Adrenal gland (tissue), 19 donors: ENCODE measurements at places on chromosomes 1 and 21.

GRCh38 chr21:42460391-42461184 lies 35.4 kb downstream of the RSPH1 start:
- no peaks in the 10 kb centered on the region for H3K27me3 ChIP-seq
- no peak overlapping the region for H3K4me3 ChIP-seq
- H3K4me1 ChIP-seq: no peaks in the 10 kb centered on the region

- no peak overlapping the region for H3K4me3 ChIP-seq
- H3K27me3 ChIP-seq: no peaks in the 10 kb centered on the region
- no peak overlapping the region for H3K27ac ChIP-seq
Measured at GRCh38 chr1:53567851-53568250, 108.7 kb downstream of the DMRTB1 start.

- no peaks in the 10 kb centered on the region for H3K27me3 ChIP-seq
- DNase-seq: no peak
- H3K4me3 ChIP-seq: no peak overlapping the region
- H3K4me1 ChIP-seq: peaks cover 15% of the 10 kb centered on the region
Measured at GRCh38 chr1:39886757-39887231, 3.5 kb upstream of the TRIT1 start.

DNA sequence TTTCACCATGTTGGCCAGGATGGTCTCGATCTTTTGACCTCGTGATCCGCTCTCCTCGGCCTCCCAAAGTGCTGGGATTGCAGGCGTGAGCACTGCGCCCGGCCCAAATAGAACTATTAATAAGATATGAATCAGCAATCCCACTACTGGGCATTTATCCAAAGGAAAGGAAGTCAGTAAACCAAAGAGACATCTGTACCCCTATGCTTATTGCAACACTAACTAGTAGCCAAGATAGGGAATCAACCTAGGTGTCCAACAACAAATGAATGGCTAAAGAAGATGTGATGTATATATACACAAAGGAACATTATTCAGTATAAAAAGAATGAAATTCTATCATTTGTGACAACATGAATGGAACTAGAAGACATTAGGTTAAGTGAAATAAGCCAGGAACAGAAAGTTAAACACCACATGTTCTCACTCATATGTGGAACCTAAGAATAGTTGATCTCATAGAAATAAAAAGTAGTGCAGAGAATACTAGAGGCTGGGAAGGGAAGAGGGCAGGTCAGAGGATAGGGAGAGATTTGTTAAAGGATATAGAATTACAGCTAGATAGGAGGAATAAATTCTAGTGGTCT lies 48.8 kb downstream of the XPR1 start:
- H3K36me3 ChIP-seq: no peaks in the 10 kb centered on the region
- H3K27ac ChIP-seq: no peak overlapping the region
- no peaks in the 10 kb centered on the region for H3K27me3 ChIP-seq
- peak; percentile 27 for DNase-seq
- no peak overlapping the region for H3K4me3 ChIP-seq

DNA sequence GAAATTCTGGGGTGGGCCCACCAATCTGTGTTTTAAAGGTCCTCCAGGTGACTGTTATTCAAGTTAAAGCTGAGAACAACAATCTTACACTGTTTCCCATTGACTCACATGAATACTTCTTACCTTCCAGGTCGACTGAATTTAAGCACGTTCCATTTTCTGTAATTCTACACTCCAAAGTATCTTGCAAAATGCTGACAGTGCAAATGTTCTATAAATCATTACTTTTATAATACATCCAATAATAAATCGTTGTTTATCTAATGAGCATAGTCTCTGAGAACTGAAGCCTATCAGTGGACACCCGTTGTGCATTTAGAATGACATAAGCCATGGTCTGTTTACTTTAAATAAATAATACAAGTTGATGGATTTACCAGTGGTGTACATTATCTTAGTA lies 75.8 kb upstream of the FMO3 start:
- no peak overlapping the region for H3K4me3 ChIP-seq
- no peaks in the 10 kb centered on the region for H3K27me3 ChIP-seq
- no peaks in the 10 kb centered on the region for H3K36me3 ChIP-seq
- no peaks in the 10 kb centered on the region for H3K4me1 ChIP-seq
- no peak overlapping the region for H3K27ac ChIP-seq

- no peaks in the 10 kb centered on the region for H3K27me3 ChIP-seq
- no peaks in the 10 kb centered on the region for H3K4me1 ChIP-seq
- no peaks in the 10 kb centered on the region for H3K36me3 ChIP-seq
- H3K4me3 ChIP-seq: no peak overlapping the region
- H3K27ac ChIP-seq: no peak overlapping the region
Measured at GRCh38 chr1:85612704-85613361, 32.3 kb downstream of the CCN1 start.

DNA sequence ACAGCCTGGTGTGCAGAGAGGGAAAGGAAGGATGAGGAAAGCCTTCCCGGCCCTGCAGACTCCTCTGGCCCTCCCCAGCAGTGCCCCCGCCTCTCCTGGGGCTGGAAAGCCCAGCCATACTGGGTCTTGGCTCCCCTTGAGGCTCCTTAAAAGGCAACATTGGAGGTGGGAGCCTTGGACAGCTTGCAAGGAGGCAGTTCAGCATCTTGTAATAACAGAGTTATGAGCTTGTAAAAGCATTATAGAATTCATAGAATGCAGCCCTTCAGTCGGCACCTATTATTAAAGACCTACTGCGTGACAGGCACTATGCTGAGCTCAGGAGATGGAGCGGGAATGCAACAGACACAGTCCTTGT lies 4.2 kb downstream of the TINAGL1 start:
- peaks cover 10% of the 10 kb centered on the region for H3K4me1 ChIP-seq
- H3K36me3 ChIP-seq: no peaks in the 10 kb centered on the region
- peak overlapping the region; percentile 26 for H3K4me3 ChIP-seq
- no peaks in the 10 kb centered on the region for H3K27me3 ChIP-seq
- peak overlapping the region; percentile 83 for H3K27ac ChIP-seq

DNA sequence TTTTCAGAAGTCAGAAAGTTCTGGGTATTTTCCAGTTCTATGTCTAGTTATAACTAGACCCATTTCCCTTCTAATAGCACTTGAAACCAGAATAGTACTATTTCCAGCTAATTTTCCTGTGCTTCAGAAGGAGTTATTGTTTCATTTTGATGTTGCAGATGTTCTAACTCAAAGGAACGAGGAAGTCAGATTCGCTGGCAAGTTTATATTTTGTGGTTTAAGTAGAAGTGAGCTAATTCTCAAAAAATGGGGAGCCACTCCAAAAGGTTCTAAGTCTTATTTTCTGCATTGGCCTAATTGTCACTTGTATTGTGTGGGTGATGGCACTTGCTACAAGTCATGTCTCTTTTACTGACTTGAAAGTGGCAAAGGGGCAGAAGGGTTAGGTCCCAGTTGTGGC lies 18.1 kb downstream of the CCDC185 start:
- no peaks in the 10 kb centered on the region for H3K36me3 ChIP-seq
- H3K27ac ChIP-seq: no peak overlapping the region
- no peak for DNase-seq
- no peak overlapping the region for H3K4me3 ChIP-seq
- no peaks in the 10 kb centered on the region for H3K4me1 ChIP-seq
- no peaks in the 10 kb centered on the region for H3K27me3 ChIP-seq

DNA sequence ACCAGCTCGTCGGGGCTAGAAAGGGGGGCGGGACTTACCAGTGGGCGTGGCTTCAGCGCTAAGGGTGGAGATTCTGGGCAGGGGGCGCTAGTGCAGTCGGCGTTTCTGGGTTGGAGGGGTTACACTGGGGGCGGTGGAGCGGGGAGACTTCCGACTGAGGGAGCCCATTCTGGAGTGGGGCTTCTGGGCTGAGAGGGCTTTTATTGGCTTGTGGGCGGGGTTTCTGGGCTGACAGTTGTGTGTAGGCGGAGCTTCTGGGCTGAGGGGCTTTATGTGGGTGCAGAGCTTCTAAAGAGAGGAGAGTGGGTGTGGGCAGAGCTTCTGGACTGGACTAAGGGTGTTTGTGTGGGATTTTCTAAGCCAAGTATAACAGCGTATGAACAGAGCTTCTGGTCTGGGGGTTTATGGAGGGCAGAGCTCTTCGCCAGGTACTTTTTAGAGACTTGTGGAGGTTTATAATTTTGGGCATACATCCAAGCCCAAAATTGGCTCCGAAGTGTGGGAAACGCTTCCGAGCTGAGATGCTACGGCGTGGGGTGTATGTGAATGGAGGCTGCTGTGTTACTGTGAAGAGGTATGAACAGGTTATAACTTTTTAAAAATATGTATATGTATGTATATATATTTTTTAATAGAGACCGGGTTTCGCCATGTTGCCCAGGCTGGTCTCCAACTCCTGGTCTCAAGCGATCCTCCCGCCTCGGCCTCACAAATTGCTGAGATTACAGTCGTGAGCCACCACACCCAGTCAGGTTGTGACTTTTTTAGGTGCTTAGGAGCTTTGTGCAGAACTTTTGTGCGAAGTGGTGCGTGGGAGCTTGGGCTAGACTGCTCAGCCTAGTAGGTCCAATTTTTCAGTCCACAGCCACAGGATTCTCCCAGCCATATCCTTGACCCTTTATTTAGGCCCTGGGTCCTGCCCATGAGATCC lies 825 bp downstream of the TMEM39B start:
- no peaks in the 10 kb centered on the region for H3K27me3 ChIP-seq
- no peak for DNase-seq
- peaks cover 8% of the 10 kb centered on the region for H3K4me1 ChIP-seq
- peak overlapping the region; percentile 82 for H3K27ac ChIP-seq

- H3K4me3 ChIP-seq: peak overlapping the region; percentile 98
- H3K36me3 ChIP-seq: no peaks in the 10 kb centered on the region
- peak overlapping the region; percentile 100 for H3K27ac ChIP-seq
- peaks cover 34% of the 10 kb centered on the region for H3K4me1 ChIP-seq
Measured at GRCh38 chr1:25246600-25247023, 642 bp downstream of the RSRP1 start.

- no peak overlapping the region for H3K4me3 ChIP-seq
- H3K27me3 ChIP-seq: no peaks in the 10 kb centered on the region
- no peak overlapping the region for H3K27ac ChIP-seq
- no peak for DNase-seq
- no peaks in the 10 kb centered on the region for H3K4me1 ChIP-seq
Measured at GRCh38 chr1:15727424-15727823, 8.6 kb upstream of the SLC25A34 start.

DNA sequence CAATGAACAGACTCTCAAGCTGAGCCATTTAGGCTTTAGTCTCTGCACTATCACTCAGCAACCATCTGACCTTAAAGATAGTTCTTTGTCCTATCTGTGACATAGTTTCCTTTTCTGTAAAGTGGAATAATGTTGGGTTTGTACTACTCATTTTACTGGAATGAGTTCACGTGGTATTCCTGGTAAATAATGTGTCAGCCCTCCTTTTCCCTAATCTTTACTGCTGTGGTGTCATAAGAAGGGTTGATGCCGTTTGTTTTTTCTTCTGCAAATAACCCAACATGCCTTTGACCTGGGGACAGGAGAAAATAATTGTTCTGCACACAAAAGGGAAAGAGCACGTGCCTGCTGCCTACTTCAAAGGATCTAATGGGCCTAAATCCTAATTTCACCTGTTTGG lies 297.8 kb downstream of the BRINP3 start:
- H3K4me1 ChIP-seq: no peaks in the 10 kb centered on the region
- no peak for DNase-seq

GRCh38 chr1:94980582-94981574 lies 54.0 kb upstream of the CNN3 start:
- no peak for DNase-seq
- peaks cover 17% of the 10 kb centered on the region for H3K4me1 ChIP-seq
- H3K27me3 ChIP-seq: no peaks in the 10 kb centered on the region
- H3K4me3 ChIP-seq: no peak overlapping the region
- H3K27ac ChIP-seq: no peak overlapping the region
- no peaks in the 10 kb centered on the region for H3K36me3 ChIP-seq

DNA sequence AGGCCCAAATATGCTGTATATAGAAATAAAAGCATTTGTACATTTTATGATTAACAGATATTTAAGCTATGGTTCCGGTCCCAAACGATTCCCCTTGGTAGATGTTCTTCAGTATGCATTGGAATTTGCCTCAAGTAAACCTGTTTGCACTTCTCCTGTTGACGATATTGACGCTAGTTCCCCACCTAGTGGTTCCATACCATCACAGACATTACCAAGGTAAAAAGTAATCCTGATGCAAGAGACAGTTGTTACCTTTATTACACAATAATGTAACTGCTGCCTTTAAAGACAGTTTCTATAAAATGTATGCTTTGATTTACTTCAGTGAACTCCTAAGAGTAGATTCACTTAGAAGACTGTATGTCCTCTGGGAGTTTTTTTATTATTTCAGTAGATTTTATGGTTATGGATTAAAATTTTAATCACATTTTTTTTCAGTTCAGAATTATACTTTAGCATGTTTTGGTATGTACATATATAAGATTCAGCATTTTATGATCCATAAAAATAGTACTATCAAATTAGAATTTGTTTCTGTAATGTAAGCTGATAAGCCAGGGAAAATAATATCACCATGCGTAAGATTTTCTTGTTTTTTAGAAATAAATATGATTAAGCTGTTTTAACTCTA lies 96.5 kb downstream of the USP25 start:
- no peak for DNase-seq
- no peak overlapping the region for H3K4me3 ChIP-seq
- H3K4me1 ChIP-seq: no peaks in the 10 kb centered on the region
- no peaks in the 10 kb centered on the region for H3K36me3 ChIP-seq

DNA sequence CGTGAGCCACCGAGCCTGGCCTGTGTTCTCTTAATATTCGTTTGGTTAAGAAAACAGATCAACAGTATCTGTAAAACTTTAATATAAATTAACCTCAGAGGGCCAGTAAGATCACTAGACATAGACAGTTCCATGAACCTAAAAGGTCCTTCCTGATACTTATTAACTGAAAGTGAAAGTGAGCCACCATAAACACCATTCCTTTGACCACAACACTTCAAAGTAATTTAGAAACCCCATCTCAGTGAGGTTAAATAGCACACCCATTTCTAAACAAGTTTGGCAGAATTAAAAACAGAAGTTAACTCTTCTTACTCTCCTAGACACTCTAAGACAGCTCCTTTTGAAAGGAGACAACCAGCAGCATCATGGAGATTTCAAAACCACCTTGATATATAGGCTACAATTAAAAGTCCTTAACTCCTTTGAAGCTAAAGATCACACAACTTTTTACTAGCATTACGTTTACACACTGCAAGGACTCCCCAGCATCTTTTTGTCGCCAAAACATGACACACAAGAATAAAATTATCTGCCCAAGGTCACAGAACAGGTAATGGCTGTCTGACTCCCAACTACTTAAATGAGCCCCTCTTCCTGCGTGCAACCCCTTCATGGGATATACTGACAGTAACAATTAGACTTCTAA lies 2.2 kb downstream of the RNF19B start:
- H3K4me1 ChIP-seq: peaks cover 38% of the 10 kb centered on the region
- no peaks in the 10 kb centered on the region for H3K36me3 ChIP-seq
- H3K27ac ChIP-seq: no peak overlapping the region
- H3K27me3 ChIP-seq: no peaks in the 10 kb centered on the region

- no peak overlapping the region for H3K4me3 ChIP-seq
- H3K27me3 ChIP-seq: no peaks in the 10 kb centered on the region
- no peak for DNase-seq
- no peak overlapping the region for H3K27ac ChIP-seq
- peaks cover 8% of the 10 kb centered on the region for H3K4me1 ChIP-seq
Measured at GRCh38 chr1:160999376-160999775, 21.6 kb downstream of the F11R start.

GRCh38 chr21:45180246-45180599 lies 105.8 kb downstream of the ADARB1 start:
- H3K36me3 ChIP-seq: peaks cover 16% of the 10 kb centered on the region
- no peak for DNase-seq
- H3K27ac ChIP-seq: no peak overlapping the region
- no peaks in the 10 kb centered on the region for H3K27me3 ChIP-seq
- H3K4me1 ChIP-seq: no peaks in the 10 kb centered on the region
- H3K4me3 ChIP-seq: no peak overlapping the region
